ENCODE measurements at places on chromosomes 12 and 14.

DNA sequence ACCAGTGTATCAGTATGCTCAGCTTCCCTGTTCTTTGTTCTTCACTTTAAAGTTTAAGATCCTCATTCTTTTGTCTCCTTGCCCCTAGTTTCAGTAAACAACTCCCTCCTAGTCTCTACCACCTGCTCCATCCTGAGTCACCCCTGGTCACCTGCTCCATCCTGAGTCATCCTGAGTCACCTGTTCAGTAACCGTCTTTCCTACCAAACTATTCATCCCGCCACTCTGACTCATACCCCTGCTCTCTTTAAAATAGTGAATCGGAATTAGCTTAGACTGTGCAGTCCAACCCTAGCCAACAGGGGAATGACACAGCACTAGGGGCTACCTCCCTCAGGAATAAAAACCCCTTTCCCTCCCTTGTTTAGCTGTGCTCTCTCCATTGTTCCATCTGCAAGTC, 888.1 kb upstream of the MDGA2 start:
- no peak for DNase-seq

DNA sequence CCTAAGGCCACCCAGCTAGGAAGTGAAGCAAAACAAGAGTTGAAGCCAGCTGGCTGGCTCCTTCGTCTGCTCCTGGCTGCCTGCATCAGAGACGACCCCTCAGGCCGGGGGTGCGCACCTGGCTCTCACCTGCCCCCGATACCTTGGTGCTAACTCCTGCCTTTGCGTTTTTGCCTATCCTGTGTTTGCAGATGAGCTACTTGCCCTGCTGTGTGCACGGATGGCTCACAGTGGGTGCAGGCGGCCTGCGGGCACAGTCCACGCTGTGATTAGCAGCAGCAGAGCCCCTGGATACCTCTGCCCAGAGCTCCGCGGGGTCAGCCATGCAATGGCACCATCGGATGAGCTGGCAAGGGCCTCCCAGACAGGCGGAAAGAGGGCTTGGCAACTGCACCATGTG, 31.2 kb upstream of the FZD10 start:
- no peak for DNase-seq

DNA sequence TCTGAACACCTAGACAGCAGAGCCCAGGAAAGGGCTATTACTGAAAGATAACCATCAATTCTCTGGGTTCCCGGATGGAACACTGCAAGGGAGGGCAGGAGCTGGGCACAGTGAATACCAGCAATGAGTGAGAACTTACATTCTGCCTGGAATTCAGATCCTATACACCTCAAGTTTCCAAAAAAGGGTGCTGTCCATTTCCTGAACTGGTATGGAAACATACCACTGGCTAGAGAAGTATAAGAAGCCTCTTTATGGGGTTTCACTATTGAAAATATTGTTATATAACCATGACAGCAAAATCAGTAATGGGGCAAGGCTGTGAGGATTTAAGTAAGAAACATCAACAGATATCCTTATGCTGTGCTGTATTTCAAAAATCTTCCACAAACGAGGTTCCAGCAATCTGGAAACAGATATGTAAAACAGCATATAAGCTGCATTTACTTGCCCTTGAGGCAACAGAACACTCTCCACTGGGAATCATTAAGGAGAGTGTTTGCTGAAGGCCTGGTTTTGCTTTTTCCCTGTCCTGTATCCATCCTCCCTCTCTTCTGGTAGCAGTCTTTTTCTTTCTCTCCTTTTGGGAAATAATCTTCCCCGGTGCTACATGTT, 53.3 kb upstream of the GTF2A1 start:
- DNase-seq, result no peak

- no peak for DNase-seq
Observed at GRCh38 chr12:110200124-110200417, 75.9 kb downstream of the IFT81 start.

DNA sequence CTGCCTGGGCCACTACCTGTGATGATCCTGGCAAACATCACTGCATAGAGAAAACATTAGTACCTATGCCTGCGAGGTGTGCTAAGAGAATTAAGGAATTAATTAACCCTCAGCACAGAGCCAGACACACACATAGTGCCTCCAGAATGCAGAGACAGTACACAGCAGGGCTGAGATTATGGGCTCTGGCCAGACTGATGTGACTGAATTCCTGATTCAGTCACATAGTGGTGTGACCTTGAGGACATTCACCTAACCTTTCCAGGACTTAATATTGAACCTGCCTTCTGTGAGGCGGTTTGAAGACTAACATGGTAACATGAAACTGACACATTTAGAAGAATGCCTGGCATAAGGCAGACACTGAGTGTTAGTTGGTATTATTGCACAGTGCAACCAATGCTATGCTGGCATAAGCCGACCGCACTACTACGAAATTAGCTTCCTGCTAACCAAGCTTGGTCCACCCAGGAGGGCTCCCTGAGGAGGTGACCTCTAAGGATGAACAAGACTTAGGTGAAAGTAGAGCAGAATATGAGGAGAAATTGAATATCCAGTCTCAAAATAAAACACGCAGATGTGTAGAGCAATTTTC, 32.0 kb upstream of the SELPLG start:
- DNase-seq, result no peak

Data from stimulated activated CD4-positive, alpha-beta T cell treated with anti-CD3 and anti-CD28 coated beads, Interleukin-12 subunit alpha, Interleukin-12 subunit beta, amount 100 ng/mL, for 48 hours (primary cell).